ENCODE measurements at places on chromosomes 16 and 17.

DNA sequence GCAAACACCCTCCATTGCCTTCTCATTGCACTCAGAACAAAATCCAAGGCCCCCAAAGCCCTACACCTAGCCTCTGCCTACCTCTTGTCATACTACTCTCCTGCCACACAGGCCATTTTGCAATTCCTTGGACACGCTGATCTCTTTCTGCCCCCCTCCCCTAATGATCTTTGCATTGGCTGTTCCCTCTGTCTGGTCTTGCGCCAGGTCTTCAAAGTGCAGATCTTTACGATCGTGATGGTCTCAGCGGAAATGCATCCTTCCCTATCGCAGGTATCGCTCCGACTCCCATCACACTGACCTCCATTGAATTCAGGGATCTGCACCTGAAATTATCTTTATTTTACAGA is 777 bp upstream of the MOSMO start:
- DNase-seq, result no peak

DNA sequence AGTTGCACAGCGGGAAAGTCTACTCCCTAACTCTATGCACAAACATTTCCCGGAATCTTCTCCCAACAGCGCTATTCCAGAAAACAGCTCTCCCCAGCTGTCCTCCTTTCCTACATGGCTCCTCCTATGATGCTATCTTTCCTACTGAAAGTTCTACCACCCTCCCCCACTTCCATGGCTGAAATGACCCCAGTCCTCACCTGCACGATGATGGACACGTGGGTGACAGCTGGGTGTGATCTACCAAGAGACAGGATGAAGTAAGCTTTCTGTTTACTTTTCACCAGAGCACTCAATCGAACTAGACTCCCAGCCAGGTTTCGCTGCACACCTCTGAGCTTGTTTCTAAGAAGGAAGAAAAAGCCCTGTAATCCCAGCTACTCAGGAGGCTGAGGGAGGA is 10.7 kb downstream of the CTC1 start:
- no peak for DNase-seq

GRCh38 chr16:85089525-85089924 is 22.7 kb downstream of the CIBAR2 start:
- DNase-seq, result no peak

GRCh38 chr16:27980919-27981700 is 82.4 kb downstream of the GSG1L start:
- DNase-seq, result no peak

- no peak for DNase-seq
Observed at GRCh38 chr17:8944748-8945147, 20.8 kb downstream of the PIK3R5 start.

DNA sequence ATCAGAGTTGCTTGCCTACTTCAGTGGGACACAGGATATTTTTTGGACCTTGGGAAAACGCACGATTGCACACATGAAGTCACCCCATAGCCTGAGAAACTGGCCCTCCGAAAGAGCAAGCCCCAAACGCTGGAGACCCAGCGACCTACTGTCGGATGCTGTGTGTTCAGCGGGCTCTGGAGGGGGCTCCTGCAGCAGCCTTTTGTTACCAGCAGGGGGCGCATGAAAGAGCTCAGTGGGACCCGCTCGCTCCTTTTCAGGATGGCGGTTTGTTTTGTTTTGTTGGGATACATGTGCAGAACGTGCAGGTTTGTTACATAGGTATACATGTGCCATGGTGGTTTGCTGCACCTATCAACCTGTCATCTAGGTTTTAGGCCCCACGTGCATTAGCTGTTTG is 28.4 kb downstream of the MYH3 start:
- peak; percentile 47 for DNase-seq

DNA sequence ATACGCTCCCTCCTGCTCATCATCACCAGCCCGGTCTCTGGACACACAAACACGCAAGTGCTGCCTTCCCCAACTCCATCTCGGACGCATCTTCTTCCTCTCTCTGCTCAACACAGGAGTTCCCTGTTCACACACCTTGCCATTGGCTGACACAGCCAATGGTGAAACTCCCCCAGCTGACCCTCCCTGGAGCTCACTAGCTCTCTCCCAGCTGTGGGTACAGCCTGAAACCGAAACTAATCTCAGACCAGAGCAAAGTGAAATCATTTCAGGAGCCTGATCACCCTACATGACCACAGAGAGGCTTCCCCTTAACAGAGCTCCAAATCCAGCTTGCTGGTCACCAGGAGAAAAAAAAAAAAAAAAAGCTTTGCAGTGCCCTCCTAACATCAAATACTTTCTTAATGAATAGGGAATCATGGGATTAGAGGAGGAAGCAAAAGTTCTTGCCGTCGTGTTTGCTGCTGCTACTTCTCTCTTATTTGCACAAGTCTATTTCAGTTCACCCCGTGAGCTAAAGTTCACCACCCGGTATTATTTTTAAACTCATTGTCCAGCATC is 8.3 kb downstream of the CUEDC1 start:
- no peak for DNase-seq

- DNase-seq, result peak; percentile 50
Observed at GRCh38 chr17:37701496-37701898, 43.4 kb downstream of the HNF1B start.

DNA sequence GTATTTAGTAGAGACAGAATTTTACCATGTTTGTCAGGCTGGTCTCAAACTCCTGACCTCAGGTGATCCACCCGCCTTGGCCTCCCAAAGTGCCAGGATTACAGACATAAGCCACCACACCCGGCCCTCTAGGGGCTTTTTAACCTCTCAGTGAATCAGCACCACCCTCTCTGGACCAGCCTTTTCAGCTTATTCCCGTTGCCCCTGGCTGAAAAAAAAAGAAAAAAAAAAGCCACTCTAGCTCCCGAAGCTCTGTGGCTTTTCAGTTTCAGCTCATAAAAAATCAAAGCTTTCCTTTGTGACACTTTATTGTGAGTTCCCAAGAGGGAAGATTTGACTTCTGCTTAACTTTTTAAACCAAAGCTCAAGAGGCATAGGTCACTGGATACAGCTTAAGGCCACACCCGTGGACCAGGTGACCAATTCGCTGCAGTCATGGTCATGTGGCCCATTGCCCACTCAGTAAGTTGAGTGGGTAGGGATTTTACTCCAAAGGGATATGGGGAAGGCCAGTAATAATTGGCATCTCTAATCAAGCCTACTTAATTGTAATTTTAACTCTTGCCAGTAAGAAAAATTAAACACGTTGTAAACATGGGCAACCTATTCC is 46.6 kb upstream of the MED13 start:
- DNase-seq, result no peak

- DNase-seq, result no peak
Observed at GRCh38 chr17:21199311-21199710, 14.7 kb downstream of the TMEM11 start.

DNA sequence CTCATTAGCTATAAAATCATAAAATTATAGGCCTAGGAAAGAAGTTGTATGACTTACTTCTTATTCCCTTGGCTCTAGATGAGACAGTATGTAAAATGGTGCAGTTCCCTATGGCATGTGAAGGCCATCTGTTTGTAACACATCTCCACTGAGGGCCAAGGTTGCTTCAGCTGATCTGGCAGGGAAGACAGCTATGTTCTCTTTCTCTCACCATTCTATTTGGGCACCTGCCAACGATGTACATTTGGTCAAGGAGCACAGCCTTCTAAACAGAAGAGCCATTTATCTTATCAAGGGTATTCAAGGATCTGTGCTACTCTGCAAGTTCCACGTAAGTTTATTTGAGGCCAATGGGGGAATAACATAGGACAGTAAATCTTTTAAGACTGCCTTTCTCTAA is 129.8 kb upstream of the TOM1L1 start:
- no peak for DNase-seq

- DNase-seq, result no peak
Observed at GRCh38 chr17:72529386-72529785, 408.6 kb downstream of the SOX9 start.

DNA sequence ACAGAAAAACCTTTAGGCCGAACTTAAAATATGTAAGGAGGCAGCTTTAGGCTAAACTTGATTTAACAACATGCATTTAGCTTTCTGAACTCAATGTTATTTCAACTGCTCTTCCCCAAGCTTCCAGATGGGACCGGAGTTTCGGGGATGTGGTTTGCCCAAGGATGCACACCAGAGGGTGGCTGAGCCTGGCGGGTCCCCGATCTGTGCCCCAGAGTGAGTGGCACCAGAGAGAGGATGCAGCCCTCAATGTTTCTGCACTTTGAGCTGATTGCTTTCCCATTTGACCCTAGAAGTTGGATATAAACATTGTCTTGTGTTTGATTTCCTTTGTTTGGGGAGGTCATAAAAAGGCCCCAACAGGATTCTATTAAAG is 348.0 kb upstream of the TNRC6C start:
- no peak for DNase-seq

DNA sequence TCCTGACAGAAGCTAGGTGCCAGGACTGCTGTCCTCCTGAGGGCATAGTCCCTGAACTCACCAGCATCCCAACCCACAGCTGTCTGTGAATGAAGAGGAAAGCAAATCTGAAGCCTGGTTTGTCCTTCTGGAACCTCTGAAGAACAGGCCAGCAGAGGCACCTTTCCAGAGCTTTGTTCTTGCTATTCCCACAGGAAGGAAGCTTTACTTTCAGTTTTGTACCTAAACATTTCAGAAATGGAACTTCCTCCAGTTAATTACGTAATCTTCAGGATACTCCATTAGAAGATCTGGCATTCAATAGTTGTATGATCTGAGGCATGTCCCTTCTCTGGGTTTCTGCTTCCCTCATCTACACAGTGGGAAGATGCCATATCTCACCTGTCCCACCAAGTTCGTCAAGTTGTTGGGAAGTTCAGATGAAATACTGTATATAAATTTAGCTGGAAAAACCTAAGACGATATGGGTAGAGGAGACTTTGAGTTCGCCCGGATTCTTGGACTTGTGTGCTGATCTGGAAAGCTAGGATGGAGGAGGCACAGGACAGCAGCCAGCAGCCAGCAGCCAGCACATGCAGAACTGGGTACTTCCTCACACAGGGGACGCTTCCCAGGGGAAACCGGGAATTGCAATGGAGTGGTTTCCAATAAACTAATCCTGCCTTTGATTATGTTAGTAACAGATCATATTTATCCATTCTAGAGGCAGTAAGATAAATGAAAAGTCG is 22.4 kb downstream of the NXPH3 start:
- no peak for DNase-seq

DNA sequence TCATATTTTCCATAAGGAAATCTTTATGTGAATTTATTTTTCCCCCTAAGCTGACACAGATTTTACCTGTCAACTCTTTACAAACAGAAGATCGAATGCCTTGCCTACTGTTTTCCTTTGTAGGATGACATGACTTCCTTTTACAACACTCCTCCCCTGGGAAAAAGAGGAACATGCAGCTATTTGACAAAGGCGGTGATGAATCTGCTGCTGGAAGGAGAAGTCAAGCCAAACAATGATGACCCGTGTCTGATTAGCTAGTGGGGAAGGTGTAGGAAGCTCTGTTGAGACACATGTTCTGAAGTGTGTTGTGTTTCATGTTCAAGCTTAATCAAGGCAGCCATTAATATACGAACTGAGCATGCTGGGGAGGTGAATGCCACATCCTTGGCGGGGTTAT is 238.0 kb downstream of the PHKB start:
- no peak for DNase-seq

- peak; percentile 34 for DNase-seq
Observed at GRCh38 chr17:41917679-41918313, 955 bp downstream of the ACLY start.

- peak; percentile 63 for DNase-seq
Observed at GRCh38 chr16:75580-76501, 2.2 kb upstream of the MPG start.

GRCh38 chr16:8530752-8531384 is 59.4 kb downstream of the TMEM114 start:
- DNase-seq, result no peak

DNA sequence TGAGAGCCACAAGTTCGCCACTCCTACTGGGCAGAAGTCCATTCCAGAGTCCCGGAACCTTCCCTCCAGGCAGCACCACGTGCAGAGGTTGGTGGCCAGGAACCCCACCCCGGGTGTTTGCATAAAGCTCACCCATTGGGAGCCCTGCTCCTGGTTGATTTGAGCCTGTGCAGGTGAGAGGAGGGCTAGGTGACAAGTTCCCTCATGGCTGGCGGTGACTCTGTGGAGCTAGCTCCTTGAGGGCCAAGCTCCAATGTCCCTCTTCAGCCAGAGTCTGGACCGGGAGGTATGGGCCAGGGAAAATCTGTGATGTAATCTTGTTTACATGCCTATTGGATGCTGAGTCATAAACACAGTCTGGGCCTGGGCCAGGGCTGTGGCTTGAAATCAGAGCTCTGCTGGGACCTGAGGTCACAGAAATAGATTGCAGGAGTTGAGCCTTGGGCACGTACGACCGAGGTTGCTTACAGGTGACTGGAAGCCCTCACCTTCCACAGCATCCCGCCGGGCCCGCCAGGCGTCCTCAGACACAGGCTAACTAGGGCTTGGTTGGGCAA is 118.9 kb downstream of the AATF start:
- DNase-seq, result no peak

DNA sequence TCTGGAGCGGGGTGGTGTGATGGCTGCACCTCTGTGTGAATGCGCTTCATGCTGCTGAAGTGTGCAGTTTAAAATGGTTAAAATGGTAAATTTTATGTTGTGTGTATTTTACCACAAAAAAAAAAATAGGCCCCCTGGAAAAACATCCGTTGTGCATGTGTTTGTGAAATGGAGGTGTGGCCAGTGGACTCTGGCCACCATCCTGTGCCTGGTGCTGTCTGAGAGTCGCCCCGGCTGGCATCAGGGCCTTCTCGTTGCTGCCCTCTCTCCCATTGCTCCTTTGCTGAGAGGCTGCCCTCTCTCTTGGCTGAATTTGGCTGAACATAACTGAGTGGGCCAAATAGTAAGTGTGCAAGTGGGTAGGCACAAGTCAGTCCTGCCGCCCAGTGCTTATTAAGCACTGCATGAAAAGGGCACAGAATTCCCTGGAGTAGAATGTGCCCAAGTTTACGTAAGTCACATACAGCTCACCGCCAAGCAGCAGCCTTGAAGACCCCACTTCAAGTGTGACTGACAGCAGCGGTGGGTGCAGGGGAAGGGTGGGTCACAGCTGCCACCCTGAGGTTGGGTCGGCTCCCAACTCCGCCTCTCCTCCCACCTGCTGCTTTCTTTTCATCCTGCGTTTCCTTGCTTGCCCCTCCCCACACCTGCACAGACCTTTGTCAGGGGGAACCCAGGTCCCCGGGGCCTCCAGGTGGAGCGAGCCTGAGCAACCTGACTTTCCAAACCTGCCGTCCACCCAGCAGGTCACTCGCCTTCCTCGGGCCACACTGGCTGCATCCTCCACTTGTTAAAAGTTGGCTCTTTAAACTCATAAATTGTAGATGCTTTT is 46.8 kb downstream of the FOXK2 start:
- no peak for DNase-seq

- DNase-seq, result no peak
Observed at GRCh38 chr17:16988749-16989229, 16.9 kb upstream of the TNFRSF13B start.

All from endothelial cell (in vitro differentiated cells).